ENCODE measurements at places on chromosomes 16 and 17. TPM values are rescaled to one million over a fixed set of nuclear protein-coding genes. Genes with fewer than 3 reads are reported as not detected.

Gene NOG
- total RNA-seq: 1.9 TPM

Gene P2RX1
- total RNA-seq: 19.6 TPM

Gene KRTAP4-1
- not detected for total RNA-seq

Gene ACSM2A
- not detected for total RNA-seq

Gene RCVRN
- total RNA-seq: 0.90 TPM

All from urinary bladder (tissue), 4 donors.